ENCODE measurements at places on chromosomes 4 and X.

DNA sequence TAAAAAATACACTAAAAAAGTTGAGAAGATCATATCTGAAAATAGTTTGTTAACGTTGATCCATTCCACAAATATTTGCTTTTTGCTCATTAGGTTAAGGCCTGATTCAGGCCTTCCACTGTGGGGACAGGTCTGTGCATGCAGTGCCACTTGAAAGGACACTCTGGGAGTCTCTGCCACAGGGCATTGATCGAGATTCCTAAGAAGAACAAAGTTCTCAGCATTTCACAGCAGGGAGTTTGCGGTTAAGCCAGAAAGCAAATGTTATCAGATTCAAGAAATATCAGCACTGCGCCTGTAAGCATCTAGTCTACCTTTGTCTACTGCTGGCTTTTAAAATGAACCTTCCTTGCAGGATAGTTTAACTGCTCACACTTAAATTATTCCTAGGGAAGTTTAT is 62.2 kb upstream of the TNIP3 start:
- no peak for DNase-seq

- DNase-seq, result no peak
These were observed 491.4 kb upstream of the GRID2 start for GRCh38 chr4:91812319-91812718.

- no peak for DNase-seq
These were observed 5.8 kb downstream of the MECP2 start for GRCh38 chrX:154091678-154092077.

DNA sequence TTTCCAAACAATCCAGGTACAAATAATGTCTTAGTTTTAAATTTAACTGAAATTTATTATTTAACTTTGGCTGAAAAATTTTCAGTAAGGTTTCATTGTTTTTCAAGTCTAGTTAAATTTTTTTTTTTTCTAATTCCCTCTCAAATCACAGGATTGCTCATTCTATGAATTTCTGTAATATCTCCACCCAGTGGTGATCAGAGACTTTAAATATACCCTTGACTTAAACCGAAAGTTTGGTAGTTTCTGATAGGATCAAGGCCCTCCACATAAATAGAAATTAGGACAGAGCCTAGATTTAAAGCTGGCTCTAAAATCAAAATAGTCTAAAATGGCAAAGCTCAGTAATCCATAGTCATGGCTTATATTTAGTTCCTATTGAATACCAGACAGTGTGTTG is 175.4 kb downstream of the TBCK start:
- DNase-seq, result no peak

- DNase-seq, result no peak
These were observed 692.6 kb downstream of the RAB28 start for GRCh38 chr4:12791536-12791935.

DNA sequence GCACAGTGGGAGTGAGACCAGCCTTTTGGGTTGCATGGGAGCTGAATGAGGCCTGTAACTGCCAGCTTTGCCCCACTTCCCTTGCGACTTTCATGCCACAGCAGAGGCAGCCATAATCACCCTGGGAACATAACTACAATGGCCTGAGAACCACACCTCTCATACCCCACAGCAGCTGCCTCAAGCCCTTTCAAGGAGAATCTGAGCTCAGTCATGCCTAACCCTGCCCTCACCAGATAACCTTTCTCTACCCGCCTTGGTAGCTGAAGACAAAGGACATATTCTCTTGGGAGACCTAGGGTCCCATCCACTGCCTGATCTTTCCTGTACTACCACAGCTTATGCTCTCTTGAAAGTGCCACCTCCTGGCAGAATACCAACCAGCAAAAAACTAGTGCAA is 599.9 kb upstream of the IGFBP7 start:
- no peak for DNase-seq

DNA sequence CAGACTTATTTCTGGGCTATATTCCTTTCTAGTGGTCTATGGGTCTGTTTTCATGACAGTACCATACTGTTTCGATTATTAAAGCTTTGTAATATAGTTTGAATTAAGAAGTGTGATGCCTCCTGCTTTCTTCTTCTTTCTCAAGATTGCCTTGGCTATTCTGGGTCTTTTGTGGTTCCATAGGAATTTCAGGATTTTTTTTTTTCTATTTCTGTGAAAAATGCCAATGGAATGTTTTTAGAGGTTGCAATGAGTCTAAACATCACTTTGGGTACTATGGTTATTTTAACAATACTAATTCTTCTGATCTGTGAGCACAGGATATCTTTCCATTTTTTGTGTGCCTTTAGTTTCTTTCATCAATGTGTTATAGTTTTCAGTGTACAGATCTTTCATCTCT is 204.3 kb upstream of the HCCS start:
- DNase-seq, result no peak

DNA sequence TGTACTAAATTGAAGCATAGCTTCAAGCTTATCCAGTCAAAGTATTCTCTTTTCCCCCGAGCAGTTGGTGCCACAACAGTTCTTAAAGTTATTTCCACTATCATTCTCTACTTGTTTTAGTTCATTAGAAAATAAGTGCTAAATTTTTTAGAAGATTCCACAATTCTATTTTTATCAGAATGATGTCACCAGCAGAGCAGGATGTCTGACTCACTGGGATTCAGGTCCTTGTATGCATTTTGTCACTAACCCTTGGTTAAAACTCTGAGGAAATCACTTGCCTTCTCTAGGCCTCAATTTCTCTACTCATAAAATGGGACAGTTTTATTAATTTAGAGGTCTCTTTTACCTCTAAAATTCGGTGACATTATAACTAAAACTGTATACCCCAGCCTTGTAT is 3.4 kb downstream of the DDX53 start:
- no peak for DNase-seq

- DNase-seq, result no peak
These were observed 267.8 kb downstream of the STIM2 start for GRCh38 chr4:27128443-27128842.

- no peak for DNase-seq
These were observed 31.2 kb upstream of the MCF2 start for GRCh38 chrX:139739138-139739537.

DNA sequence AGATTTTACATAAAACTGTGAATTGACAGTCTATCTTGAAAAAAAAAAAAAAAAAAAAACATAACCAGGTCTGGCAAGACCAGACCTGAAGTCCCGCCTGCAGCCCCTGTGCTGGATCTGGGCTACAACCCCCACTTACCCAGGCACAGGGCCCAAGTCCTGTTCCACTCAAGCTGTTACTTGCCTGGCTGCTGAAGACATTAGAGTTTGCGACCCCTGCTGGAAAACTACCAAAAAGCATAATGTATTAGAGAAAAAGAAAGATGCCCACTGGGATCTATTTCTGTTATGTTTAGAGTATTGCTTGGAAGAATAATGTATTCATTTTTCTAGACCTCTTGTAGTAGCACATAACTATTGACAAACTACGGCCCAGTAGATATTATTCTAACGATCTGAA is 4.7 kb downstream of the HS3ST1 start:
- DNase-seq, result no peak

DNA sequence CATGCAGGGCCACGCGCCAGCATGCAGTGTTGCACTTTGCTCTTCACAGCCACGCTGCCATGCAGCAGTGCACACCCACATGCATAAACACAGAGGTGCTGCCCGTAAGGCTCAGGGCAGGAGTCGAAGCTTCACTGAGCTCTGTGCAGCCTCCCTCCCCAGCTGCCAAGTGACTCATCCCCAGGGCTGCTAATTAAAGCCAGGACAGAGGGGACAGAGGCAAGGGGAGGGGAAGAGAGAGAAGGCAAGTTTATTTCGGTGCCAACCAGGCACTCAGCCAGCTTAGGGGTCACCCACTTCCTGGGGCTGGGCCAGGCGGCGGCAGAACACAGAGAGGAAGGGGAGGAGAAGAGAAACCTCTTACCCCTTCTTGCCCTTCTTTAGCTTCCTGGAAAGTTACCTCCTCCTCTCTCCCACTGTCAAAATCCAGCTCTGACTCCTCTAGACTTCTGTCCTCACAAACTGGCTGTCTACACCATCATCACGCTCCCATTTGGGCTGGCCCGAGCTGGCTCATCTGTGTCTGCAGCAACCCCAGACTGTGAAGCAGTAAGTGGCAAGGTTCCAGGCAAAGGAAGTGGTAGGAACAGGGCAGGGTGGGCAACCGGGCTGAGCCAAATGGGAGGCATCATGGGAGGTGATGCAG is 6.2 kb upstream of the IQSEC2 start:
- no peak for DNase-seq

DNA sequence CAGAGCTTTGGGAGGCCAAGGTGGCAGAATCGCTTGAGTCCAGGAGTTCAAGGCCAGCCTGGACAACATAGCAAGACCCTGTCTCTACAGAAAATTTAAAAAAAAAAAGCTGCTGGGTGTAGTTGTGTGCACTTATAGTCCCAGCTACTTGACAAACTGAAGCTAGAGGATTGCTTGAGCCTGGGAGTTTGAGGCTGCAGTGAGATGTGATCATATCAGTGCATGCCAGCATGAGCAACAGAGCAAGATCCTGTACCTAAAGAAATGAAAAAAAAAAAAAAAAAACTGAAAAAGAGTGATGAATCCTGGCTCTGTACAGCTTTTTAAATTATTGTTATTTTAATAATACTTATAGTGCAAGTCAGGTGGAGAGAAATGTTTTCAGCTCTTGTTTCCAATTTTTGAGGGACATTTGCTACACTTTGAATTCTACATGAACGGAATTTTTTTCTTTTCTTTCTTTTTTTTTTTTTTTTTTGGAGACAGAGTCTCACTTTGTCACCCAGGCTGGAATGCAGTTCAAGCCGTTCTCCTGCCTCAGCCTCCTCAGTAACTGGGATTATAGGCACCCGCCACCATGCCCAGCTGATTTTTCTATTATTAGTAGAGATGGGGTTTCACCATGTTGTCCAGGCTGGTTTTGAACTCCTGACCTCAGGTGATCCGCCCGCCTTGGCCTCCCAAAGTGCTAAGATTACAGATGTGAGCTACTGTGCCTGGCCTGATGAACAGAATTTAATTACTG is 215.6 kb downstream of the FSTL5 start:
- no peak for DNase-seq

GRCh38 chr4:185587030-185587426 is 51.7 kb upstream of the PDLIM3 start:
- no peak for DNase-seq

DNA sequence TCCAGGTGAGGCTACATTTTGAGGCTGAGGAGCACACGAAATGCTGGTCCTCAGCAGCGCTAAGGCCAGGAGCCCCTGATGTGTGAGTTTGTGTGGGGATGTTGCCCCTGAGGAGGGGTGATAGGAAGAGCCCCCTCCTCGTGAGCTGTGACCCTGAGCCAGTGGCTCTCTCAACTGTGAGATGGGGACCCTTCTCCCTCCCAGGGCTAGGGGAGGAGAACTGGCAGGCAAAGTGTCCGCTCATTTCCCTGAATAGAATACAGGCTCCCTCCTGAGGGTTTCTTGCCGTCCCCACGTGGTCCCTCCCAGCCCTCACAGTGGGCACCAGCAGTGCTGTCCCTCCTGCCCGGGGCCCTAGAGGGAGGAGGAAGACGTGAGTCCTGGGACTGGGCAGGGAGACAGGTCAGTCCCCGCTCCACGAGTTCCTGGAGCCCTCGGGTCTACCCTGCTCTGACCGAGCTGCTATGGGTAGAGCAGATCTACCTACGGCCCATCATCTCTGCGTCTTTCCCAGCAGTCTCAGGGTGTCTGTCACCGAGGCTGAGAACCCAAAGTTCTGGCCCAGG is 21.0 kb upstream of the TBC1D14 start:
- DNase-seq, result no peak

- no peak for DNase-seq
These were observed 27.6 kb upstream of the MSX1 start for GRCh38 chr4:4831825-4832224.

DNA sequence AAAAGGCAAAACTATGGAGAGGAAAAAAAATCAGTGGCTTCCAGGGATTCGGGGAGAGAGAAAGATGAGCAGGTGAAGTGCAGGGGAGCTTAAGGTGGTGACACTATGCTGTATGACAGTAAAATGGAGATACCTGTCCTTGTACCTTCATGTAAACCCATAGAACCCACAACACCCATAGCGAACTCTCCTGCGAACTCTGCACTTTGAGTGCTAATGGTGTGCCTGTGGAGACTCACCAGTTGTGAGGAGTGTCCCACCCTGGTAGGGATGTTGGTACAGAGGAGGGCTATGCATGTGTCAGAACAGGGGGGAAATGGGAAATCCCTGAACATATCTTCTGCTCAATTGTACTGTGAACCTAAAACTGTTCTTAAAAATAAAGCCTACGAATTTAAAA is 42.8 kb downstream of the HMX1 start:
- no peak for DNase-seq

DNA sequence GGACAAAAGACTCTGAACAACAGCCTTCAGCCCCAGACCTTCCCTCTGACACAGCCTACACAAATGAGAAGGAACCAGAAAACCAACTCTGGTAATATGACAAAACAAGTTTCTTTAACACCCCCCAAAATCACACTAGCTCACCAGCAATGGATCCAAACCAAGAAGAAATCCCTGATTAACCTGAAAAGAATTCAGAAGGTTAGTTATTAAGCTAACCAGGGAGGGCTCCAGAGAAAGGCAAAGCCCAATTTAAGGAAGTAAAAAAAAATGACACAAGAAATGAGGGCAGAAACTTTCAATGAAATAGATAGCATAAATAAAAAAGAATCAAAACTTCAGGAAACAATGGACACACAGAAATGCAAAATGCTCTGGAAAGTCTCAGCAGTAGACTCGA is 224.0 kb downstream of the TRIML1 start:
- DNase-seq, result no peak

- DNase-seq, result no peak
These were observed 25.0 kb upstream of the HMGB3 start for GRCh38 chrX:150958177-150958576.

- DNase-seq, result no peak
These were observed 1139.6 kb downstream of the STPG2 start for GRCh38 chr4:97003715-97004114.

- no peak for DNase-seq
These were observed 20.0 kb upstream of the BCOR start for GRCh38 chrX:40117715-40118285.

- no peak for DNase-seq
These were observed 20.0 kb downstream of the AMOT start for GRCh38 chrX:112820364-112821268.

- DNase-seq, result peak; percentile 35
These were observed 223.4 kb downstream of the BCOR start for GRCh38 chrX:39874202-39874816.

GRCh38 chr4:23931489-23931830 is 41.6 kb upstream of the PPARGC1A start:
- DNase-seq, result no peak

DNA sequence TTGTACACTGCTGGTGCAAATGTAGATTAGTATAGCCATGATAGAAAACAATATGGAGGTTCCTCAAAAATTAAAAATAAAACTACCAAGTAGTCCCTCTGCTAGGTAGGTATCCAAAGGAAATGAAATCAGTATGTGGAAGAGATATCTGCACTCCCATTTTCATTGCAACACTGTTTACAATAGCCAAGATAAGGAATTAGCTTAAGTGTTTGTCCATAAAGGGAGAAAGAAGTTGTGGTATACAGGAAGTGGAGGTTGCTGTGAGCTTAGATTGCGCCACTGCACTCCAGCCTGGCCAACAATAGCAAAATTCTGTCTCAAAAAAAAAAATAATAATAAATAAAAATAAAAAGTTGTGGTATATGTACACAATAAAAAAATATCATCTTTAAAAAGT is 325.0 kb upstream of the EMCN start:
- no peak for DNase-seq

- DNase-seq, result no peak
These were observed 11.3 kb downstream of the SCD5 start for GRCh38 chr4:82787342-82787741.

GRCh38 chr4:174910271-174910670 is 7.9 kb upstream of the ADAM29 start:
- no peak for DNase-seq

GRCh38 chr4:41679991-41680390 is 68.5 kb downstream of the PHOX2B start:
- no peak for DNase-seq

GRCh38 chrX:10893366-10893765 is 217.8 kb upstream of the HCCS start:
- DNase-seq, result no peak

All from activated CD4-positive, alpha-beta T cell treated with anti-CD3 and anti-CD28 coated beads for 24 hours (primary cell).